ENCODE measurements at places on chromosomes 4 and X.

DNA sequence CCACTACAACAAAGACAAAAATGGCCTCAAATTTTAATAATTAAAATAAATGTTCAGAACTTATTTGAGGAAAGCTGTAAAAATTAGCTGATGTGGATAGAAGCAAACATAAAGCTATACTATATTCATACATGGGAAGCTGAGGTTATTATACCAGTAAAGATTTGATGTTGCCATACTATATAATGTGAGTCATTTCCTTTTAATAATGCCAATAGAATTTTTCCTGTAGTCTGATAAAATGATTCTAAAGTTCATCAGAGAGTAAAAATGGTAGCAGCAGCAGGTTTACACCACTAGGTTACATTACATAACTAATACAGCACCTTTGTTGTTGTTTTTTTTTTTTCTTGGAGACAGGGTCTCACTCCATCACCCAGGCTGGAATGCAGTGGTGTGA lies 45.5 kb upstream of the CYP2U1 start:
- DNase-seq: no peak

DNA sequence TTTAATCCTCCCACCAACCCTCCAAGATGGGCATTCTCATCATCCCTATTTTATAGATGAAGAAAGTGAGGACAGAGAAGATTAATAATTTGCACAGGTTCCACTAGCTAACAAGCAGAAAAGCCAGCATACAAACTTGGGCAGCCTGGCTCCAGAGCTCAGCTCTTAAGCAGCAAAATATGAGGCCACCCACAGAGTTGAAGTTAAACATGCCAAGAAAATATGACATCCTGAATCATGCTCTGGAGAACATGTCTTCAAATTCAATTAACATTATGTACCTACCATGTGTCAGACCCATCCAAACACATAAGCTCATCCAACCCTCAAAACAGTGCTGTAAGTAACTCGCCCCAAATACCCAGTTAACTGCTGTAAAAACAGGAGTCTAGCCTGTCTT lies 33.9 kb downstream of the USP46 start:
- no peak for DNase-seq

GRCh38 chrX:129091097-129091496 lies 432.2 kb downstream of the SMARCA1 start:
- DNase-seq: no peak

- no peak for DNase-seq
Observed at GRCh38 chr4:159293811-159294515, 191.1 kb downstream of the RAPGEF2 start.

- DNase-seq: no peak
Observed at GRCh38 chr4:189506080-189506479, 434.6 kb upstream of the FRG1 start.

GRCh38 chr4:48939785-48940184 lies 33.2 kb upstream of the OCIAD2 start:
- no peak for DNase-seq

GRCh38 chrX:18290200-18290599 lies 64.3 kb downstream of the SCML2 start:
- no peak for DNase-seq

GRCh38 chrX:68438575-68438974 lies 5.3 kb upstream of the OPHN1 start:
- DNase-seq: no peak

DNA sequence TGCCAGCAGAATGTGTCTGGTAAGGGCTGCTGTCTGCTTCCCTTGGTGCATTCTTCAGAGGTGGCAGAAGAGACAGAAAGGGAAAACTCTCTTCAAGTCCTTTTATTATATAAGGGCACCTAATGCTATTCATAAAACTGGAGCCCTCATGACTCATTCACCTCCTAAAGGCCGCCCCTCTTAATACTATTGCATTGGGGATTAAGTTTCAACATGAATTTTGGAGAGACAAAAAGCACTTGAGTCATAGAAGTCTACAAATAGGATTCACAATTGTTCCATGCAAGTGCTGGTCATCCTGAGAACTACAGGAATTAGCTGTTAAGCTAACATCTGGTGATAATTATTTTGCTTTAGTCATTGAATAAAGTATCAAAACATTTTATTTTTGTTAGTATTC lies 349.5 kb downstream of the HS3ST1 start:
- DNase-seq: no peak

GRCh38 chr4:83234902-83235644 lies 49.5 kb downstream of the COQ2 start:
- no peak for DNase-seq

DNA sequence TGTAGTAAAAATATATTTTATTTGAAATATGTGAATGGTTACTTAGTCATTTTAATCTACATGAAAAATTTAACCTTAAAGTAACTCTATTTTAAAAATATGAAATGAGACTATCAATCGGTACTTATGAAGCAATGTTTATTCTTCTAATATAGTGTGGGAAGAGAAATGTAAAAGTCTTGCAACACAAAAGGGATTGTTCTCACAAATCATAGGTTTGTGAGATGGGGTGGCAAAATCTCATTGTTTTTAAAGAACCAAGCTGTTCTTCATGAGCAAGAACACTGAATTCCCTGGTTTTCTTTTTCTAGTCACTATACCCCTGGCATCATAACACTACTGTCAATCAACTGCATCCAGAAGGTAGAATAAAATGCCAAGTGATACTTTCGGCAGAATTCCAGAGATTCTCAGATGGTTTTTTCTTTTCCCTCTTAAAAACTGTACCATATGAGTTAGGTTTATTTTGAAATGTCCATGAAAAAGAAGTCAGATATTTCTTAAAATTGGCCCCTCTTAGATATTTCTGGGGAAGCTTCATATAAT lies 52.2 kb downstream of the SNCA start:
- no peak for DNase-seq

GRCh38 chr4:169268951-169269760 lies 1.6 kb downstream of the SH3RF1 start:
- no peak for DNase-seq

GRCh38 chr4:128153800-128154199 lies 92.7 kb downstream of the LARP1B start:
- no peak for DNase-seq

- no peak for DNase-seq
Observed at GRCh38 chr4:137627739-137628460, 95.6 kb upstream of the PCDH18 start.

- no peak for DNase-seq
Observed at GRCh38 chr4:125283707-125284279, 31.0 kb upstream of the FAT4 start.

- no peak for DNase-seq
Observed at GRCh38 chr4:174256277-174256713, 27.2 kb downstream of the FBXO8 start.

Measured in CD4-positive, alpha-beta T cell treated with Interferon alpha-2 for 1 hour (primary cell).